ENCODE measurements at places on chromosomes 1 and 21.
A peak's percentile ranks its signal among the peaks of the same experiment; 100 is the strongest.

GRCh38 chr1:200925831-200926230 lies 31.1 kb downstream of the INAVA start:
- no peak for DNase-seq

DNA sequence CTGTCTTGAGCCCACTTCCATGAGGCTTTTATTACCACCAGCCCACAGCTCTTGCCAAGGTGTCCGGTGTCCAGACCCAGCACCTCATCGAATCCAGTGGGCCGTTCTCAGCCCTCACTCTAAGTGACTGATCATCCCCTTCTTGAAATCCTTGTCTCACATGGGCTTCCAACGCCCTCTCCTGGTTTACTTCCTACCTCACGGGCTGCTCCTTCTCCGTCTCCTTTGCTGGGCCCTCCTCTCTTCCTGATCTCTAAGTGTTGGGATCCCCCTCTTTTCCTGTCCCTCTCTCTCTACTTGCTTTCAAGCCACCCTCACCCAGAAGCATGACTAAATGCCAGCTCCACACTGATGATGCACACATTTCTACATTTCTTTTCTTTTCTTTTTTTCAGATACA lies 9.0 kb upstream of the RHBG start:
- no peak for DNase-seq

DNA sequence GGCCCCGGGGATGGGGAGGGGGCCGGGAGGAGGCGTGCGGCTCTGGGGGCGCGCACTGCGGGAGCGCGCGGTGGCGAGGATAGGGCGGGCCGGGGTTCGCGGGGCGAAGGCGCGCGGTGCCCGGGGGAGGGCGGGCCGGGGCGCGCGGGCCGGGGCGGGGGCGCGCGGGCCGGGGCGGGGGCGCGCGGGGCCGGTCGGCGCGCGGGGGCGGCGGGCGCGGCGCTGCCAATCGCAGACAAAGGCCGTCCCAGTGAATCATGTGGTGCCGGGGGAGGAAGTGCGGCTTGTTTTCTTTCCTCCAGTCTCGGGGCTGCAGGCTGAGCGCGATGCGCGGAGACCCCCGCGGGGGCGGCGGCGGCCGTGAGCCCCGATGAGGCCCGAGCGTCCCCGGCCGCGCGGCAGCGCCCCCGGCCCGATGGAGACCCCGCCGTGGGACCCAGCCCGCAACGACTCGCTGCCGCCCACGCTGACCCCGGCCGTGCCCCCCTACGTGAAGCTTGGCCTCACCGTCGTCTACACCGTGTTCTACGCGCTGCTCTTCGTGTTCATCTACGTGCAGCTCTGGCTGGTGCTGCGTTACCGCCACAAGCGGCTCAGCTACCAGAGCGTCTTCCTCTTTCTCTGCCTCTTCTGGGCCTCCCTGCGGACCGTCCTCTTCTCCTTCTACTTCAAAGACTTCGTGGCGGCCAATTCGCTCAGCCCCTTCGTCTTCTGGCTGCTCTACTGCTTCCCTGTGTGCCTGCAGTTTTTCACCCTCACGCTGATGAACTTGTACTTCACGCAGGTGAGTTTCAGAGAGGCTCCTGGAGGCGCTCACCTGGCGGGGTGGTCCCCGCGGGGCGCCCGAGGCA lies at the start of gene GPR137B:
GPR137B (plus strand) TSS at position 287 of the 851 bp plus-strand sequence; CDS start at position 371, 84 bp downstream.
- DNase-seq: no peak

- DNase-seq: no peak
Measured at GRCh38 chr1:92194511-92194910, 23.2 kb upstream of the C1orf146 start.

DNA sequence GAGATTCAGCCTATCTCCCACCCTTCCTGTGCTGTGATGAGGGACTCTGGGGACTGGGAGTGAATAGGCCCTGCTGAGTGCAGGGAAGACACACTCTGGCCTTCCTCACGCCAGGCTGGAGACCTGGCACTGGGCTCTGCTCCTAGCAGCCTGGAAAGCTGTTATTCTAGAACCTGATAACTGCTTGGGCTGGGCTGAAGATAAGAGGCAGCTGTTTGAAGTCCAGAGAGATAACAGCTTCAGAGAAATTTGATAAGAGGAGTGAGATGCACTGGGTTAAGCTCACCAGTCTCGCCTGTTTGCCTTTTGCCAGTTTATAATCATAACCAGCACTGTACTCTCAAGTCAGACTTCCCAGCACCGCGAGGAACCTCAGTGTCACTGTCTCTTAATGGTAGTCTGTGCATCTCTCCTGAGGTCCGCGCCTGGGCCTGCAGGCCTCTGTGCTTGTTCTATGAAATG lies 46.6 kb upstream of the GPR37L1 start:
- no peak for DNase-seq

- DNase-seq: no peak
Measured at GRCh38 chr1:1041092-1041523, 21.2 kb downstream of the AGRN start.

- DNase-seq: no peak
Measured at GRCh38 chr1:197923038-197923437, 5.9 kb downstream of the LHX9 start.

DNA sequence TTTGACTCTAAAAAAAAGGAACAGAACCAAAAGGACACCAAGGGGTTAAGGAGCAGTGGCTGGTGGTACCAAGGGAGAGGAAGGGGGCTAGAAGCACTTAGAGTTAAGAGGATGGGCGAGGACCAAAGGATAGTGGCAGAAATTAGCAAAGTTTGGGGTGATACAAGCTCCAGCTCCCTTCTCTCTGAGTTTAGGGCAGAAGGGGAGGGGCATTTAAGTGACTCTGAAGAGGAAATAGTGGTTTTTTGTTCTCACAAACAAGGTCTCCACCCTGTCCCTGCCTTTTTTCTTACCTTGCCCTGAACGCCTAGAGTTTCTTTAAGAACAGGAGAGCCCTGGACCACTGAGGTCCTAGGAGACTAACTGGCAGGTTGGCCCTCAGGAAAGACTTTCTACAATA lies 3.3 kb downstream of the CDC42SE1 start:
- no peak for DNase-seq

DNA sequence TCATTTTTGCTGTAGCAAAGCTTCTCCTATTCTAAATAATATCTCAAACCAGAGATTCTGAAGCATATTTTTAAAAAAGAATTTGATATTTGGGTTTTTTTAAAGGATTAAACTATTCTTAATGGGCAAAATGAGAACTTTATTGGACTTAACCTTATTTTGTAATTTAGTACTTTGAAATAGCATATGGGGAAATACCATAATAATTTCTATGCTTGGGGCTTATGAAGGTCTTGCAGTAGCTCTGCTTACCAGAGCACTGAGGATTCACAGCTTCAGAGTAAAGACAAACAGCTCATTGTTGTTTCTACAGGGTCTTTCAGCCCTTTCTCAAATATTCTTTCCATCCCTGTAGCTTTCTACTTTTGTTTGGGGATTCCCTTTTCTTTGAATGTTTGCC lies 111.2 kb upstream of the ZNF648 start:
- no peak for DNase-seq

DNA sequence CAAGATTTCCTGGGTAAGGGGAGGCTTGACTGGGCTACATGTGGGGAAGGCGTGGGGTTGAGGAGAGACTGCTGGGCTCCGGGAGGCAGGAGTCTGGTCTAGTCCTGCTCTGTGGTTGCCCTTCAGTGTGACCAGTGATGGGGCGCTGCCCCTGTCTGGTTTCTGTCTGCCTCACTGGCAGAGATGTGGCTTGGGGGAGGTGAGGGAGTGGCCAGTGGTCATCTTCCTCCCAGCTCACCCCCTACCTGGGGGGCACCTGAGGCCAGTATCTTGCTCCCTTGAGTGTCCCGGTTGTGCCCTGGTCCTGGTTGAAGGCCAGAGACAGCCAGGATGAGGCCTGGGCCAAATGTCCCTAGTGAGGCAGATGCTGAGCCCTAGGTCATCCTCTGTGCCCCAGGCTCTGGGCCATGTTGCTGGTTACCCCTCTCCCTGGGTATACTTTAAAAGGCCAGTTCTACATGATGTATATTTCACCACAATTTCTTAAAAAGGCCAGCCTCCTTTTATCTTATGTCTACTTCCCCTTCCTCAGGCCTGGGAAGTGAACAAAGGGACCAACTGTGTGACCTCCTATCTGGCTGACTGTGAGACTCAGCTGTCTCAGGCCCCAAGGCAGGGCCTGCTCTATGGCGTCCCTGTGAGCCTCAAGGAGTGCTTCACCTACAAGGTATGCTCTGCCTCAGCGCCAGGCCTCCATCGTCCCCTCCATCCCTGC lies 10.5 kb downstream of the FAAH start:
- no peak for DNase-seq

DNA sequence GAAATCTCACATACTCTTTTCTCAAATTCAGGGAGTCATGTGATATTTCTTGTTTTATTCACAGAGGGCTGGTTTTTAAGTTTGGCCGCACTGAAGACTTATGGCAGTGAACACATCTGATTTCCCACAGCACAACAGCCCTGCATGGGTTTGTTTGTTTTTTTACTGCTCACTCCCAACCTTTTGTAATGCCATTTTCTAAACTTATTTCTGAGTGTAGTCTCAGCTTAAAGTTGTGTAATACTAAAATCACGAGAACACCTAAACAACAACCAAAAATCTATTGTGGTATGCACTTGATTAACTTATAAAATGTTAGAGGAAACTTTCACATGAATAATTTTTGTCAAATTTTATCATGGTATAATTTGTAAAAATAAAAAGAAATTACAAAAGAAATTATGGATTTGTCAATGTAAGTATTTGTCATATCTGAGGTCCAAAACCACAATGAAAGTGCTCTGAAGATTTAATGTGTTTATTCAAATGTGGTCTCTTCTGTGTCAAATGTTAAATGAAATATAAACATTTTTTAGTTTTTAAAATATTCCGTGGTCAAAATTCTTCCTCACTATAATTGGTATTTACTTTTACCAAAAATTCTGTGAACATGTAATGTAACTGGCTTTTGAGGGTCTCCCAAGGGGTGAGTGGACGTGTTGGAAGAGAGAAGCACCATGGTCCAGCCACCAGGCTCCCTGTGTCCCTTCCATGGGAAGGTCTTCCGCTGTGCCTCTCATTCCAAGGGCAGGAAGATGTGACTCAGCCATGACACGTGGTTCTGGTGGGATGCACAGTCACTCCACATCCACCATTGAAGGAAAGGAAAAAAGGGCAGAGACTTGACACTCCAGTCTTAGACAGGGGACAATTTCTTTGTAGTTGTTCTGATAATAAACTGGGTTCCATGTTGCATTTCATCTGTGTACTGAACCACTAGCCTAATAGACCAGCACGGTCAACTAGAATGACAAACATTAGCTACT lies 22.8 kb downstream of the TMEM50A start:
- DNase-seq: peak; percentile 24

DNA sequence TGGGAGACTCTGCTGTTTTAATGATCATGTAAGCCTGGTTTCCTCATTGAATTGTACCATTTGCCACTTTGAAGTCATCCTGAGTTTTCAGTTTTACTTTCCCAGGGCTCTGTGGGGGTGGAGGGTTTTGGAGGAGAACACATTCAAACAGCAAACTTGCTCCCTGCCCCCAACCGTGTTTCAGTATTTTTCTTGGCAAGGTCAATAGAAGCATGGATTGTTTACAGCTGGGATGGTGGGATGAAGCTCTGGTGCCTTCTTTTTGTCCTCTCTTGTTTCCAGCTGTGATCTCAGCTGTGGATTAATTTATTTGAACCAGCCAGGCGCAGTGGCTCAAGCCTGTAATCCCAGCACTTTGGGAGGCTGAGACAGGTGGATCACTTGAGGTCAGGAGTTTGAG lies 54.3 kb upstream of the SERBP1 start:
- DNase-seq: no peak

DNA sequence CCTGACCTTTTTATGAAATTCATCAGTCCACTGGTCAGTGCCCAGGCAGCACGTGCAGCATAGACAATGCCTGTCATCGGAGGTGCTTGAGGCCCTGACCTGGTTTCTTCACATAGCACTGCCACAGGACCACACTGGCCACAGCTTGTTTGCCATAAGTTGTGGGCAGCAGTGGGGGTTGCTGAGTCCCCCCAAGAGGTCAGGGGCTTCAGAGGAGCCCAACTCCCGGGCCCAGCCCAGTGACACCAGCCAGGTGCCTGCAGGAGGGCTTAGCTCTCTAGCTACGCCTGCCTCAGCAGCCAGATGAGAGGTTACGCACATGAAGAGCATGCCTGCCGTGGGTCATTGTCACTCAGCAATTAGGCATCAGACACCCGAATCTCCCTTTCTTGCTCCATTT lies 41.6 kb downstream of the UBASH3A start:
- DNase-seq: no peak

DNA sequence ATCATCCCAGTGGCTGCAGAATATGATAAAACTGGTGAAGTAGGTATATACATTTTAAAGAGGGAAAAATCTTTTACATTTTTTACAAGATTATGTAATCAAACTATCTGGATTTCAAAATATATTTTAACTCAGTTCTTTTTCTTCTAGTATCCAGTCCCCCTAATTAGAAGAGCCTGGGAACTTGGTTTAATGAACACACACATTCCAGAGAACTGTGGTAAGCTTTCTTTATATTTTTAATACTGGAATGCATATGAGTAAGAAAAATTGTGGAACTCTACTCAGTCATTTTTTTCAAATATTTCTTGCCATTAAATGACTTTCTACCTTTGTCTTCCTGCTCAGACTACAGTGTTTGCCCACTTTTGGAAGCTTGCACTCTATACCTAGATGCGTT lies 8.2 kb downstream of the ACADM start:
- DNase-seq: no peak
